ENCODE measurements at places on chromosomes 7 and 10.

- DNase-seq = no peak
Observed at GRCh38 chr7:51802718-51803117, 486.1 kb upstream of the COBL start.

DNA sequence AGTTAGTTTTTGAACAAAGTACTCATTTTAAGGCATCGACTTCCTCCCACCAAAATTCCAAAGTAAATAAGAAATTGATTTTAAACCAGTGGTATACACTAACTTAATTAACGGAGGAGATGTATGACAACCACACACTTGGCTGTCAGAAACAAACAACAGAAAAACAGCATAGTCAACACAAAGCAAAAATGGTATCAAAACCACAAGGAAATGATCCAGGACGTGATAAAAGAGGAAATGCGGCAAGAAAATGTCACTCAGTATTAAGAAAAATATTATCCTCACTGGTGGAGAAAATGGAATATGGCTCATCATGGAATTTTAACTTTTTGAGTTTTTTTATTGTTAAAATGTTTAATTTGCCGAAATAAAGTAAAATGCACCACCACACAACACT, 17.5 kb downstream of the KIAA1549 start:
- no peak for DNase-seq

GRCh38 chr10:124616040-124616835, 127.9 kb downstream of the FAM53B start:
- DNase-seq = no peak

DNA sequence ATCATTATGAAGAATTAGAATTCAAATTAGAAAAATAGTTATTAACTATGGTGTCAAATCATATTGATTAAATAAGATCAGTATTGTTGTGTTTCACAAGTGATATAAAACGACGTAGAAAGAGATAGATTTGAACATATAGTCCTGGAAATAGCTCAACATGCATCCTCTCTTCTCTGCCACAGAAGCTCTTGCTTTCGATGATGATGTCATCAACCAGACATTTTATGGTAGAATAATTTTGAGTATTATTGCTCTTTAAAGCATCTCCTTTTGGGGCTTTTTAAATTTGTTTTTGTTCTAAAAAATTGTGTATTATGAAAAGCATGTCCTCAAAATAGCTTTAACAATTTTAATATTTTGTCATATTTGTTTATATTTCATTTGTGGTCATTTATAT, 95.0 kb downstream of the DGKB start:
- no peak for DNase-seq

- no peak for DNase-seq
Observed at GRCh38 chr10:7610651-7611389, 55.9 kb downstream of the ITIH5 start.

GRCh38 chr7:74441801-74442200, 11.9 kb upstream of the GTF2IRD1 start:
- DNase-seq = no peak

- peak; percentile 52 for DNase-seq
Observed at GRCh38 chr10:122567056-122567660, 6.6 kb downstream of the DMBT1 start.

- no peak for DNase-seq
Observed at GRCh38 chr7:12747687-12748306, 60.4 kb downstream of the ARL4A start.

GRCh38 chr7:70775570-70776156, 356.3 kb upstream of the GALNT17 start:
- DNase-seq = no peak

DNA sequence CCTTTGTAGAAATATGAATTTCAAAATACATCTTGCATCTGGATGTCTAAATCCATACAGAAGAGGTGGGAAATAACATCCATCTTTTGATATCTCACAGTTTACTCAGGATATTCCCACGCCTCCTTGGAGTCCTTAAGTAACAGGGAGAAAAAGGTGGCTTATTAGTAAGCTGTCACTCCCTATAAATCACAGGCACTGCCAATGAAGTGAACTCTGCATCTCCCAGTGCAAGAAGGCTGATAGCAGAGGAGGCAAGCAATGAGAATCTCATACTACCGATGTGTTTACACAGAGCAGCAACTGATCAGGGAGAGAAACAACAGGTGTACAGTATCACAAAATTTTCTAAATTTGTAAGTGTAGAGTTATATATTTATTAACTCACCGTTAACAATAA, 551.8 kb downstream of the NXPH1 start:
- DNase-seq = no peak

Measured in GM13977 (cell line).